ENCODE measurements at places on chromosomes 2 and 18. TPM values are rescaled to one million over a fixed set of nuclear protein-coding genes. Genes with fewer than 3 reads are reported as not detected.

- peaks cover 26% of the 10 kb centered on the region for H3K4me1 ChIP-seq
- DNase-seq: peak; percentile 59
- no peaks in the 10 kb centered on the region for H3K36me3 ChIP-seq
- no peaks in the 10 kb centered on the region for H3K27me3 ChIP-seq
- H3K4me3 ChIP-seq: no peak overlapping the region
These were observed 73.2 kb upstream of the SMAD2 start for GRCh38 chr18:48003426-48004349.

GRCh38 chr2:12265646-12266045 is 451.1 kb upstream of the TRIB2 start:
- no peaks in the 10 kb centered on the region for H3K36me3 ChIP-seq
- no peak for DNase-seq
- H3K4me3 ChIP-seq: no peak overlapping the region
- H3K4me1 ChIP-seq: peaks cover 14% of the 10 kb centered on the region

DNA sequence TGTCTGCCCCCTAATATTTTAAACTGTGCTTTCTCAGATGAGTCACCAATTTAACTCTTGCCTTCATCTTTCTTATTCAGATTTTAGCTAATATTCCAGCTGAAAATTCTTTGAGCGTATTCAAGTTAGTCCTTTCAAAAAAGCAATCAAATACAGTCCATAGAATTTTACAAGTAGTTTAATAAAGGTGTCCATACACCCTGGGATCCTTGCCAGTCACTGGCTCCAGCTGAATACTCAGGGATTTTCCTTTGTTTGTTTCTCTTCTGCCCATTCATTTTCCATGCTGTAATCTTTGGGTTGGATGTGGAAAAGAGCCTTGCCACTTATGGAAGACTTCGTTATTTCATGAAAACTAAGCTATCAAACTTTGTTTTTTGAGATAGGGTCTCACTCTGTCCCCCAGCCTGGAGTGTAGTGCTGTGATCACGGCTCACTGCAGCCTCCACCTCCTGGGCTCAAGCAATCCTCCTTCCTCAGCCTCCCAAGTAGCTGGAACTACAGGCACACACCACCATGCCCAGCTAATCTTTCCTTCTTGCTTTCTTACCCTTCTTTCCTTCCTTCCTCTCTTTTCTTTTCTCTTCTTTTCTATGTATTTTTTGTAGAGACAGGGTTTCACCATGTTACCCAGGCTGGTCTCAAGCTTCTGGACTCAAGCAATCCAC is 34.0 kb downstream of the VSNL1 start:
- no peaks in the 10 kb centered on the region for H3K27me3 ChIP-seq
- H3K4me1 ChIP-seq: no peaks in the 10 kb centered on the region
- no peak overlapping the region for H3K27ac ChIP-seq
- H3K4me3 ChIP-seq: no peak overlapping the region
- no peaks in the 10 kb centered on the region for H3K36me3 ChIP-seq

DNA sequence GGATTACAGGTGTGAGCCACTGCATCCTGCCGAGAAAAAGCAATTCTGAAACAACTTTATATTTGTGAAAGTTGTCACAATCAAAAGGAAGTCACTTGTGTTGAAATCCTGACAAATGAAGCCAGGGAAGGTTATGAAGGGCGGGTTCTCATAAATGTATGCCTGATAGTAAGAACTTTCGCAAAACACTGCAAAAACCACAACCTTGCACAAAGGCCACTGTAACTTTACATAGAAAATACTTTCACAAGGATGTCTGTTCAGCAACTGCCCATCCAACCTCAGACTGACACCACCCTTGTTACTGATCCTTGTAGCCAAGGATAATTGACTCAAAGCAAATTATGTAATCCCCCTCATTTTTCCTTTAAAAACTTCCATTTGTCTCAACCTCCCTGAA is 90.6 kb downstream of the SLC4A3 start:
- no peaks in the 10 kb centered on the region for H3K36me3 ChIP-seq
- no peaks in the 10 kb centered on the region for H3K4me1 ChIP-seq
- H3K27ac ChIP-seq: no peak overlapping the region

GRCh38 chr2:44044281-44044720 is 48.5 kb upstream of the LRPPRC start:
- DNase-seq: peak; percentile 89
- H3K27ac ChIP-seq: no peak overlapping the region

- no peak for DNase-seq
- H3K27me3 ChIP-seq: no peaks in the 10 kb centered on the region
- no peak overlapping the region for H3K4me3 ChIP-seq
- no peaks in the 10 kb centered on the region for H3K36me3 ChIP-seq
- no peaks in the 10 kb centered on the region for H3K4me1 ChIP-seq
These were observed 535.5 kb downstream of the TNS1 start for GRCh38 chr2:217467331-217467730.

DNA sequence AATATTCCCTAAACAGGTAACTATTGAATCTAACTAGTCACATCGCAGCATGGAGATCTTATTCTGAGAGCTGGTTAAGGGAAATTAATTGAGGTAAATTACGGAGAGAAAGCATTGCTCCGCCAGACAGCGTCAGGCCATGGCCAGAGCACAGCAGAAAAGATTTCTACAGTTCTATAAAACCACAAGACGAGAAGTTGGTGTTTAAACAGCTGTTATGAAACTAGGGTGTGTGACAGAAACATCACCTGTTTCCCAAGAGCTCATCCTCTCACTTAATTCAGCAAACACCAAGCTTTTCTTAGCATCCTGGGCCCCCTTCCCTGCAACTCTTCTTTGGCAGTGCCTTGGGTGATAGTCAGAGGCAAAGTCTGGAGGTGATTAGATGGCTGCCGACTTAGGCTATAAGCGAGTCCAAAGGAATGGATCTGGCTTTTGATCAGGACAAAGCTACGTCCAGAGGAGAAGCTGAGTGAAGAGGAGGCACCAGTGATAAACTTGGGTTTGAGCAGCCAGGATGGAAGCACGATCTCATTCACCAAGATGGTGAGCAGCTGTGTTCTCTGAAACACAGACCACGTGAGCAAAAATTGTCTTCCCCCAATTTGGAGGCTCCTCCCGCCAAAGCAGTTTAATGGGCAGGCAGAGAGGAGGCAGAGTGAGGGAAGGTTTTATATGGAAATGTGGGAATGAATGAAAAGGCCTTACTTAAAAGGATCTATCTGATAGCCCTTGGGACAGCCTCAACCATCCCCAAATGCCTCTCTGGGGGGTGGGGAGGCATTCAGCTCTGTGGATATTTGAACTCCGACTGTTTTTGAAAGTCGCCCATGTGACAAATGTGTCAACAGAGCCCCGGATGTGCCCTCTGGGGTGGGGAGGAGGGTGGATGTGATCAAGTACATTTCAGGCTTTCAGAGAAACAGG is 57.8 kb downstream of the PKDCC start:
- H3K4me1 ChIP-seq: peaks cover 14% of the 10 kb centered on the region
- peak; percentile 54 for DNase-seq
- H3K4me3 ChIP-seq: no peak overlapping the region
- H3K27me3 ChIP-seq: no peaks in the 10 kb centered on the region
- H3K27ac ChIP-seq: no peak overlapping the region

DNA sequence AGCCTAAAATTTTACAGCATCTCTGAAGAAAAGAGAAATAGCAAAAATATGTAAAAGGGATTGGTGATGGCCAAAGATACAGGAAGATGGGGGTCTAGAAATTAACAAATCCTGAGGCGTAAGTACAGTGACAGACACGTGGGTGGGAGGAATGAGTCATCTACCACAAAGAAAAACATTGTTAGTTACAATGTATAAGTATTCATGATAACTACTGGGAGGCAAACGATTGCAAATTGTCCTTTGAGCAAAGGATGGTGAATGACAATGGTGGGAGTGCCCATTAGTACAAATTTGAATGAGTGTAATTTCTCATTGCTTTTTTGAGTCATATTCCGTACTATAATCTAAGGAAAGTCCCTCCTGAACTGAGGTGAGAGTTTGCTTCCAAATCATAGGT is 809.0 kb upstream of the FAM98A start:
- H3K4me1 ChIP-seq: no peaks in the 10 kb centered on the region
- DNase-seq: no peak
- no peaks in the 10 kb centered on the region for H3K36me3 ChIP-seq
- H3K4me3 ChIP-seq: no peak overlapping the region
- H3K27ac ChIP-seq: no peak overlapping the region

GRCh38 chr2:32558492-32558891 is 69.4 kb upstream of the TTC27 start:
- no peaks in the 10 kb centered on the region for H3K36me3 ChIP-seq
- DNase-seq: no peak
- no peaks in the 10 kb centered on the region for H3K27me3 ChIP-seq
- H3K27ac ChIP-seq: no peak overlapping the region
- no peak overlapping the region for H3K4me3 ChIP-seq

- H3K36me3 ChIP-seq: no peaks in the 10 kb centered on the region
- no peaks in the 10 kb centered on the region for H3K4me1 ChIP-seq
- H3K27ac ChIP-seq: no peak overlapping the region
- H3K4me3 ChIP-seq: no peak overlapping the region
- DNase-seq: no peak
These were observed 1906.0 kb upstream of the PIK3C3 start for GRCh38 chr18:40048886-40049650.

DNA sequence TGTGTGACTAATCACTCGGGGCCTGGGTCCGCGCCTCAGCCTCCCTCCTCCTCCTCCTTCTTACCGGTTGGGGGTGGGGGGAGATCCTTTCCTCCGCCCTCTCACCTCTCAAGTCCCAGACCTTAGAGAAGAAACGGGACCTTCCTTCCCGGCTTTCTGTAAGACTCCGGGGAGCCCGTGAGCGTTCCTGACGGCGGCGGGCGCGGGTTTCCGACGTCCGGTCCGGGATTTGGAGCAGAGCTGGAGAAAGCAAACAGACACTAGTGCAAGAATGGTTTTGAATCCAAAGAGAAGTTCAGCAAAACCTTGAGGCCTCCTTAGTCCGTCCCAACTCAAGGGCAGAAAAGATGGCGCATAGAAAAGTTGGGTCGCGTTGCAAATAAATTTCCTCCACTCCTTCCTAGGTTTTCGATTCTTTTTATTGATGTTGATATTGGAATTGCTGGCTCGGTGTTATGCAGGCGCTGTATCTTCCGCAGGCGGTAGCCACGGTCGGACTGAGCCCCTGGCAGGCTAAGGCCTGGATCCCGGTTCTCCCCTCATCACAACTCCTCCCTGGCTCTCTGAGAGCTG is 2.0 kb downstream of the DLX1 start:
- H3K27me3 ChIP-seq: peaks cover 92% of the 10 kb centered on the region
- no peak overlapping the region for H3K4me3 ChIP-seq
- no peak overlapping the region for H3K27ac ChIP-seq
- no peaks in the 10 kb centered on the region for H3K36me3 ChIP-seq
- peaks cover 43% of the 10 kb centered on the region for H3K4me1 ChIP-seq

DNA sequence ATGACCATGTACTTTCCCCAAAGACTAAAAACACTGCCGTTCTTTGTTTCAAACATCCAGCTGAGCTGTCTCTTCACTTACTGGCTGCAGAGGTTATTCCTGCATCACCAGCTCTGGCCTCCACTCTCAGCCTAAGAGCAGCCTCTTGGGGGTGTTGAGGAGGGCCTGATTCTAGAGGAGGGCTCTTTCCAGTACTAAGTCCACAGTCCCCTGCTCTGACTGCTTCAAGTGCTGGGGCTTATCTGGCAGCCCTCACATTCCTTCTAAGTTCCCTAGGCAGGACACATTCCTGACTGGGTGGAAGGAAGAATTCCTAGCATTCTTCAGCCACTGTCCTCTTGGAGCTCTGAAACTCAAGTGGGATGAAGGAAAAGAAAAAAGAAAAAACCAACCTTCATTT is 32.9 kb upstream of the EHBP1 start:
- H3K36me3 ChIP-seq: no peaks in the 10 kb centered on the region
- no peaks in the 10 kb centered on the region for H3K27me3 ChIP-seq
- H3K4me1 ChIP-seq: peaks cover 15% of the 10 kb centered on the region
- H3K4me3 ChIP-seq: no peak overlapping the region
- DNase-seq: no peak
- peak overlapping the region; percentile 35 for H3K27ac ChIP-seq

- no peaks in the 10 kb centered on the region for H3K27me3 ChIP-seq
- H3K4me3 ChIP-seq: no peak within 1 kb of the TSS
- peak; percentile 53 for DNase-seq
- no peak within 1 kb of the TSS for H3K27ac ChIP-seq
- H3K4me1 ChIP-seq: peaks cover 29% of the 10 kb centered on the region
These were observed at the start of gene NOL4 for GRCh38 chr18:34224423-34225217. Gene NOL4, minus strand, starts transcription at chr18:34224913. Its CDS starts 1,660 bp downstream, at chr18:34223253.

- H3K36me3 ChIP-seq: no peaks in the 10 kb centered on the region
- H3K4me1 ChIP-seq: no peaks in the 10 kb centered on the region
- no peak overlapping the region for H3K4me3 ChIP-seq
- no peak overlapping the region for H3K27ac ChIP-seq
- no peaks in the 10 kb centered on the region for H3K27me3 ChIP-seq
These were observed 419.0 kb downstream of the DSC3 start for GRCh38 chr18:30623401-30624065.

DNA sequence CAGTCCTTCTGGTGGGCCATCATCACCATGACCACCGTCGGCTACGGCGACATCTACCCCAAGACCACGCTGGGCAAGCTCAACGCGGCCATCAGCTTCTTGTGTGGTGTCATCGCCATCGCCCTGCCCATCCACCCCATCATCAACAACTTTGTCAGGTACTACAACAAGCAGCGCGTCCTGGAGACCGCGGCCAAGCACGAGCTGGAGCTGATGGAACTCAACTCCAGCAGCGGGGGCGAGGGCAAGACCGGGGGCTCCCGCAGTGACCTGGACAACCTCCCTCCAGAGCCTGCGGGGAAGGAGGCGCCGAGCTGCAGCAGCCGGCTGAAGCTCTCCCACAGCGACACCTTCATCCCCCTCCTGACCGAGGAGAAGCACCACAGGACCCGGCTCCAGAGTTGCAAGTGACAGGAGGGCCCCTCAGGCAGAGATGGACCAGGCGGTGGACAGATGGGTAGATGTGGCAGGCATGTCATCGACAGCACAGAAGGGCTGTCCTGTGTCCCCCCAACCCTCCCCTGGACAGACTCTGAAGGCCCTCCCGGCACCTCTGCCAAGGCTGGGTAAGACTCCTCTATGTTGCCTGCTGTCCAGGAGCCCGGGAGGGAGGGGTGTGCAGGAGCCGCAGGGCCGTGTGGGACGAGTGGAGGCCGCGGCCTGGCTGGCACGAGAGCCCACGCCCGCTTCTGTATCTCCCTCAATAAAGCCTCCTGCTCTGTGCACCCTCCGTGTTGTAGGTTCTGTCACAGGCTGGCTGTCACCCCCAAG is 2.0 kb downstream of the KCNF1 start:
- peaks cover 14% of the 10 kb centered on the region for H3K4me1 ChIP-seq
- no peak overlapping the region for H3K27ac ChIP-seq
- H3K4me3 ChIP-seq: no peak overlapping the region
- no peaks in the 10 kb centered on the region for H3K36me3 ChIP-seq

DNA sequence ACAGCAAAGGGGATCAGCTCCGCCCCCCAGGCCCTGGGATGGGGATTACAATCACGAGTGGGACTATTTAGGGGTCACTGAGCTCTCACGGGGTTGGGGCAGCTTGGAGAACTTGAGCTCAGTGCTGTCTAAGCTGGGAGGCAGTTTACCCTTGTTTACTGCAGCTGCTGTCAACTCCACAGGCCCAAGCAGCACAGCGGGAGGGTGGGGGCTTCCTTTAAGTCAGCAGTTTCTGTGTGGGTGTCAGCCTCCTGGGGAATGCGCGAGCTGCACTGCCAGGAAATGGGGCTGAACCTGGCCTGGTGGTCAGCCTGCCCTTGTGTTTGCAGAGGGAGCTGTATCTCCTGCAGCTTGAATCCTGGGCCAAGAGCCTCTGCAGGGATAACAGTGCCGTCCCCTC is 29.8 kb downstream of the TOGARAM2 start:
- DNase-seq: no peak
- peaks cover 20% of the 10 kb centered on the region for H3K4me1 ChIP-seq
- no peak overlapping the region for H3K27ac ChIP-seq
- H3K36me3 ChIP-seq: no peaks in the 10 kb centered on the region

GKN1 gene
- total RNA-seq: not detected

RGPD3 gene
- total RNA-seq: 0.26 TPM

RAB12 gene
- 26.7 TPM for total RNA-seq

RTTN gene
- 13.0 TPM for total RNA-seq

PPP3R1 gene
- 15.6 TPM for total RNA-seq

FER1L5 gene
- total RNA-seq: 3.6 TPM

CIB4 gene
- total RNA-seq: not detected

Measured in body of pancreas (tissue), 4 donors.